Frontal cortex (tissue), 4 donors: ENCODE measurements at places on chromosomes 16 and 17.

DNA sequence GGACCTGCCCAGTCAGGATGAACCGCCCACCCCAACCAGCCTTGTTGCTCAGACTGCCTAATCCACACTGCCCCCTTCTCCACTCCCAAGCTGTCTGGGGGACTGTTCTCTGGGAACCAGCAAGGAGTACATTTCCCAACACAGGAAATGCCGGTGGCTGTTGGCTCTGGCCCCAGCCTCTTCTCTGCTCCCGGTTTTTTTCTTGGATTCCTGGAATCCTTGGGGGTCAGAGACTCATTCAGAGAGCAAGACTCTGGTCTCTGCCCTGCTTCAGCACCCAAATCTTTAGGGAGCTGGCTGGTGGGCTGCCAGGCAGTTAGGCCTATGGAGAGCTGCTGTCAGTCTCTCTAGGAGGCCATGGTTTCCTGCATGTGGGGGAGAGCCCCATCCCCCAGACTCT lies 10.8 kb upstream of the MTMR4 start:
- no peak for DNase-seq

GRCh38 chr17:70520447-70520846 lies 351.1 kb downstream of the KCNJ2 start:
- no peak for DNase-seq

DNA sequence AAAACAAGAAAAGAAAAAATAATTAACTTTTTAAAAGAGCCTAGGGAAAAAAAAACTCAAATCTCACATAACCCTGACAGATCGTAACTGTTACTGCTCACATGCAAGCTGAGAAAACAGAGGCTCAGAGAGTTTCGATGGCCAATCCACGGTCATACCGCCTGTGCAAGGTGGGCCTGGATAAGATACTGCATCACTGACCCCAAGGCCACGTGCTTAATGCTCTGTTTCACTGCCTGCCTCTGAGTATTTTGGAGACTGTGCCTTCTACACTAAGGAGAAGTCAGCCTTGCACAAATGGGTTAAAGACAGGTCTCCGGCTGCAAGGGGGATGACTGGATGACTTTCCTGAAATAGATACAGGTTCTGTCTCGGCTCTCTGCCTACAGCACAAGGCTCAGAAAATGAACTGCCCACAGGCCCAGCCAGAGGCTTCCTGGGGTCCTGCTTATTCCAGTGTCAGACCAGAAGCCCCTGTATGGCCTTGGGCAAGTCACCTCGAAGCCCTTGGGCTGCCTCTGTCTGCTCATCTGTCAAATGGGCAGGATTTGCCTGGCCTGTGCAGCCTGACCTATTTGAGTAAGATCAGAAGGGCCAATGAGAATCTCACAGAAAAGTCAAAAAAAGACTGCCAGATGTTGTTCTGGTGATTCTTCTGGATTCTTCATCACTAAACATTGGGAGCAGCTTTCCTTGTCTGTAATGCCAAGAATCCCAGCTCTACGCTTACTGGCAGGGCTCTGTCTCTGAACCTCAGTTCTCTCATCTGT lies 25.8 kb downstream of the CNGB1 start:
- DNase-seq = no peak

DNA sequence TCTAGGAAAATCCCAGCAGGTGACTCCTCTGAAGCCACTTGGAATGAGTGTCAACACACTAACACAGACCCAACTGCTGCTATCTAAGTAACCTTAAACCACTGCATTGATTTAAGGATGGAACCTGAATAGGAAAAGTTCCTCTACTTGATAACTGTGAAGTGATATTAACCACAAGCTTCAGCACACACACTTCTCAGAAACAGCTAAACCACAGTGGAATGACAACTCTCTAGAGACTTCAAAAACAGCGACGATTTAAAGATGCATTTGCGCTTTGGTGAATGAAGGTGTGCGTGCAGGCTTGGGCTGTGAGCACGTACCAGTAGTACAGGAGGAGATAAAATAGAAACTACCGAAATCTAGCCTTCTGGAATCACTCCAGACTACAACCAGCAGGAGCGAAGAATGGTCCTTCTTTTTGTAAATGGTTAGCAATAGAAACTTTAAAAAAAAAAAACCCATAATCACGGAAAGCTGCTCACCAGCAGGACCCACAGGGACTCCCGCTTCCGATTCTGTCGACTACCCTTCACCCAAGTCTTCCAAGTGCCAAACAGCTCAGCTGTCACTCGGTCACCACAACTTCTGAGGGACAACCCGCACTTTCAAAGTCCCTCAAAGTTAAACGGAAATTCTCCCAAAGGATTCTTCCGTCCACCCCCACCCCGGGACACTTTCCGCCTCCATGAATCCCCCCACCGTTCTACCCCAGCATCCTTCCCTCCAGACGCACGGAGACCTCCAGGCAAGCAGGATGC lies 137.7 kb upstream of the CORO6 start:
- DNase-seq = peak; percentile 32
